ENCODE measurements at places on chromosomes 12 and 14. TPM values are rescaled to one million over a fixed set of nuclear protein-coding genes. Genes with fewer than 3 reads are reported as not detected.

Gene GPRC5A
- 25.7 TPM for total RNA-seq

DNA sequence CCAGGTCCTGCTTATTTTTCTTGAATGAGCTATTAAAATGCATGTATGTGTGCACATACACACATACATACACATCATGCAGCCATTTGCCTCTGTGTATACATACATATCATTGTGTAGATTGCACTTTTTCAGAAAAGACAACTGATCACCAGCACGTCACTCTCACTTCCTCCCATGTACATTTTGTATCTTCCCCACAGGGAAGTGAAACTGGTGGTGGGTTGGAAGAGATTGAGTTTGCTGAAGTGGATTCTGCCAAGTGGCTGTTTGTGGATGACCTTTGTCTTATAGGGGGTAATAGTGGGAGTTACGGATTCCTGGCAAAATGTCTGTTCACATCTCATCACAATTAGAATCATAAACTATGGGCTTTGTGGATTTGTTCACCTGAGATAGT lies 448.6 kb downstream of the RAD51B start:
- no peak overlapping the region for H3K4me3 ChIP-seq
- H3K36me3 ChIP-seq: no peaks in the 10 kb centered on the region
- peaks cover 18% of the 10 kb centered on the region for H3K4me1 ChIP-seq
- no peak for DNase-seq

GRCh38 chr14:63214417-63215196 lies 10.4 kb downstream of the RHOJ start:
- peaks cover 45% of the 10 kb centered on the region for H3K36me3 ChIP-seq
- no peaks in the 10 kb centered on the region for H3K27me3 ChIP-seq
- peaks cover 2% of the 10 kb centered on the region for H3K4me1 ChIP-seq
- DNase-seq: no peak
- no peak overlapping the region for H3K27ac ChIP-seq
- H3K4me3 ChIP-seq: no peak overlapping the region

- H3K4me1 ChIP-seq: peaks cover 93% of the 10 kb centered on the region
- peak overlapping the region; percentile 89 for H3K27ac ChIP-seq
- no peak overlapping the region for H3K4me3 ChIP-seq
- H3K27me3 ChIP-seq: no peaks in the 10 kb centered on the region
- DNase-seq: no peak
- H3K36me3 ChIP-seq: no peaks in the 10 kb centered on the region
Measured at GRCh38 chr14:75881994-75882393, 99.8 kb downstream of the TGFB3 start.

- no peaks in the 10 kb centered on the region for H3K27me3 ChIP-seq
- no peak for DNase-seq
- H3K36me3 ChIP-seq: no peaks in the 10 kb centered on the region
Measured at GRCh38 chr14:48726080-48726642, 860.0 kb downstream of the RPS29 start.

Gene SERPINA9
- not detected for total RNA-seq

DNA sequence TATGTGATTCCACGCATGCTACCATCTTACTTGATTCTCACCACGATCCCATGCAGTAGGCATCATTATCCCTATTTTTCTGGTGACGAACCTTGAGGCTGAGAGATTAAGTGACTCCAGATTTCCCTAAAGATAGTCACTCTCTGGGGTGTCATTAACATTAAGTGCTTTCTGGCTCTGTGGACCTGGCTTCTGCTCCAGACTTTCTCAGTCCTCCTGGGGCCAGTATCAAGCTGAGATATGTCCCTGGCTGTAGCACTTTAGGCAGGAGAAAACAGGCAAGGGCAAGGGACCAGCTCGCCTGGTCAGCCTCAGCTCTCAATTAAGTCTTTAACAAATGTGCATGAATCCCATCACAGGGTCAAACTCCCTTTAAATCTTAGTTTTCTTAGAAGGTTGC lies 38.3 kb upstream of the PRB2 start:
- no peak overlapping the region for H3K27ac ChIP-seq
- H3K4me3 ChIP-seq: no peak overlapping the region
- no peaks in the 10 kb centered on the region for H3K36me3 ChIP-seq
- DNase-seq: no peak
- H3K27me3 ChIP-seq: peaks cover 3% of the 10 kb centered on the region

GRCh38 chr12:101915841-101916240 lies 38.5 kb downstream of the DRAM1 start:
- peaks cover 5% of the 10 kb centered on the region for H3K4me1 ChIP-seq
- no peak for DNase-seq
- no peak overlapping the region for H3K4me3 ChIP-seq
- no peak overlapping the region for H3K27ac ChIP-seq

DNA sequence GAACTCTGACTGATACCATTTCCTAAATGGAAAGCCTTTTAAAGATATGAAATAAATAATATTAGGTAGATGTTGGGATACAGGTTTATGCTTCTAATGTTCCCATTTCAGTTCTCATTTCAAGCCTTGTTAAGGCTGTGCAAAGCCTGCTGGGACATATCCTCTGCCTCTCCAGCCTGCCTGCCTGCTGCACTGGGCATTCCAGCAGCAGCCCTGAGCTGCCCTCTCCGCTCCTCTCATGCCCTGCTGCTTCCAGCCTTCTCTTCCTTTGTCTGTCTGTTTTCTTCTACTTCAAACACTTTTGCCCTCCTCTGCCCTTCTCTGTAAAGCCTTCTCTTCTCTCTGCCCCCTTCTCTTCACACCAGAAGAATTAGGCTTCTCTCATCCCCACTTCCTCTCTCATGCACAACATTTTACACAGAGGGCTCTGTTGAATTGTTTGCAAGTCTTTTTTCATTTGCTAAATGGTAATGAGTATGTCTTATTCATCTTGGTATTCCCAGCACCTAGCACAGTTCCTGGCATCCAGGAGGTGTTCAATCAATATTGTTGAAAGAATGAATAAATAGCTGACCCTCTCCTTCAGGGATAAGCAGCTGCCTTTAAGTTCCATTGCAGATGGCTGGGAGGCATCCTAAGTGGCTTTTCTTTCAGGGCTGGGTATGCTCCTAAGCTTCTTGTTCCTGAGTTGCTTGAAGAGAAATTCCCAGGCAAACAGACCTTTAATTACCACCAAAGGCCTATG lies 292.3 kb downstream of the TMEM117 start:
- no peaks in the 10 kb centered on the region for H3K4me1 ChIP-seq
- DNase-seq: no peak
- H3K4me3 ChIP-seq: no peak overlapping the region
- H3K36me3 ChIP-seq: no peaks in the 10 kb centered on the region
- no peak overlapping the region for H3K27ac ChIP-seq

DNA sequence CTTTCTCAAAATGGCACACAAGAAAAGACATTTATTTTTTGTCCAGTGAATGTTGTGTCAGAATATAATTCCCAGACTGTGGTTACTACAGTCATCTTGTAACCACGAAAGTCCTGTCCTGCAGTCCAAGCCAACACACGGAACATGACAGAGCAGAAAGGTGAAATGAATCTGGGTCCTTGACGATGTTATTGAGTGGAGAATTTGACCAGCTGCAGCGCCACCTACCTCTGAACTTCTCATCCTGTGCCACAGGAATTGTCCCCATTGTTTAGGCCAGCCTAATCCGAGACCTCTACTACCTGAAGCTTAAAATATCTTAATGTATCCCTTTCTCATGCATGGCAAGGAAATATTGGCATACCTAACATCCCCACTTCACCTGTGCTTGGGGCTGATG lies 64.1 kb upstream of the OTX2 start:
- no peaks in the 10 kb centered on the region for H3K4me1 ChIP-seq
- DNase-seq: no peak
- H3K4me3 ChIP-seq: no peak overlapping the region

DNA sequence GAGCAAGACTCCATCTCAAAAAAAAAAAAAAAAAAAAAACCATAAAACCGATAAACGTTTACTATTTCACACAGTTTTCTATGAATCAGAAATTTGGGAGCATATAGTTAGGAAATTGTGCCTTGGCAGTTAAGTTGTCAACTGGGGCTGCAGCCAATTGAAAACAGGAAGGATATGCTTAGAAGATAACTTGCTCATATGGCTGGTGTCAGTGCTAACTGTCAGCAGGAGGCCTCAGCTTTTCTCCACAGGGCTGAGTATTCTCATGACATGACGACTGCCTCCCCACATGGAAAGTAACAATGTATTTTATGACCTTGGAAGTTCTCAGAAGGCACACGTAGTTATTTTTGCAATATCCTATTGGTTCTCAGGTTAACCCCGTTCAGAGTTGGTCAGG lies 29.6 kb upstream of the OR5AU1 start:
- peaks cover 8% of the 10 kb centered on the region for H3K4me1 ChIP-seq
- H3K27me3 ChIP-seq: peaks cover 20% of the 10 kb centered on the region
- H3K4me3 ChIP-seq: no peak overlapping the region
- DNase-seq: no peak
- peaks cover 3% of the 10 kb centered on the region for H3K36me3 ChIP-seq

Gene NGB
- not detected for total RNA-seq

DNA sequence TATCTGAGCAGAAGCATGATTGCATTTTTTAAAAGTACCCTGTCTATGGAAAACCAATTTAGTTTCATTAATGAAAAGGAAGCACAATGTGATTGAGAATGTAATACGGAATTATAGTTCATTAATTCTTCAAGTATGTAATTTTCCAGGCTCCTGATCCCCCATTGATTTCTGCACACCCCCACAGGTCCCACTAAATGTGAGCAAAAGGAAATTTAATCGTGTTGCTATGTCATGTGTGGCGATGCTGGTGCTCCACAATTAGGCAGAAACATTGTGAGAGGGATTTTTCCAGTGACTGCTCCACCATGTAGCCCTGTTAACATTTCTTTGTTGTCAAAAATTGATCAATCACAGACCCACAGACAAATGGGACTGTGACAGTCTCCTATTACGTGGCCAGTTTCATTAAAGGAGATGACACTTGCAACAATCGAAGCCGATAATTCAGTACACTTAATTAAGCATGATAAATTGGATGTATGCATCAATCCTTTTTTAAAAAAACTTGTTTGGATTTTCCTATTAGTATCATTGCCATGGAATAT lies 306.0 kb downstream of the NELL2 start:
- DNase-seq: no peak
- H3K4me3 ChIP-seq: no peak overlapping the region
- no peaks in the 10 kb centered on the region for H3K27me3 ChIP-seq
- H3K4me1 ChIP-seq: no peaks in the 10 kb centered on the region

- no peak for DNase-seq
- H3K4me1 ChIP-seq: peaks cover 72% of the 10 kb centered on the region
- peak overlapping the region; percentile 24 for H3K4me3 ChIP-seq
- H3K36me3 ChIP-seq: peaks cover 9% of the 10 kb centered on the region
- peak overlapping the region; percentile 89 for H3K27ac ChIP-seq
Measured at GRCh38 chr14:58864751-58865513, 227.2 kb downstream of the DACT1 start.

Gene SALL2
- 22.7 TPM for total RNA-seq

DNA sequence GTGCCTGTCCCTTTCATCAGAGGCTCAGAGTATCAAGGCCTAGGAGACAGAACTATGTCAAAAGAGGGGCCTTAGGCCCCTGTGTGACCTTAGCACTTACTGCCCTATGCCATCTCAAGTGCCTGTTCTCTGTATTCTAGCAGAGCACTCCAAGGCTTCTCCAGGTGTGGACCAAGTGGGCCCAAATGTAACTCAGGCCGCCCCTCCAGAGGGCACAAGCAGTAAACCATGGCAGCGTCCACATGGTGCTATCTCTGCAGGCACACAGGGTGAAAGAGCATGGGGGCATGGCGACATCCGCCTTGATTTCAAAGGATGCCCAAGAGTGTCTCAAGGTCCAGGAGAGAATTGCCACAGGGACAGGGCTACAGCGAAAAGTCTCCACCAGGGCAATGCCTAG lies 628.7 kb downstream of the RPS29 start:
- no peak for DNase-seq
- no peaks in the 10 kb centered on the region for H3K4me1 ChIP-seq
- H3K36me3 ChIP-seq: no peaks in the 10 kb centered on the region
- no peak overlapping the region for H3K4me3 ChIP-seq

DNA sequence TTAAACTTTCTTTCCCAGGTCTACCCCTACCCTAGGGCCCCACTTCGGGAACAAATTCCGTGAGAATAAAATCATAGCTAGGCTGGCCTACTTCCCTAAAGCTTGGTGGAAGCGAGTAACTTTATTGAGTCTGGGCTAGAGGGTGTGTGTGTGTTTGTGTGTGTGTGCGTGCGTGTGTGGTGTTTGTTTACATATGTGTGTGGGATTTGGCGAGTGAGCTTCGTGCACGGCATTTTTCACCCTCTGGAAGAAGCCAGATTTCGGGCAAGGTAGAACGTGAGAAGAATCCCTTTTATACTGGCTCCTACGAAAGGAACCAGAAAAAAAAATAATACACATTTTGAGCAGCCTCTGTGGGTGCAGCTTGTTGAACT lies 7.5 kb upstream of the LHX5 start:
- no peak for DNase-seq
- no peak overlapping the region for H3K27ac ChIP-seq
- H3K36me3 ChIP-seq: no peaks in the 10 kb centered on the region
- no peak overlapping the region for H3K4me3 ChIP-seq

DNA sequence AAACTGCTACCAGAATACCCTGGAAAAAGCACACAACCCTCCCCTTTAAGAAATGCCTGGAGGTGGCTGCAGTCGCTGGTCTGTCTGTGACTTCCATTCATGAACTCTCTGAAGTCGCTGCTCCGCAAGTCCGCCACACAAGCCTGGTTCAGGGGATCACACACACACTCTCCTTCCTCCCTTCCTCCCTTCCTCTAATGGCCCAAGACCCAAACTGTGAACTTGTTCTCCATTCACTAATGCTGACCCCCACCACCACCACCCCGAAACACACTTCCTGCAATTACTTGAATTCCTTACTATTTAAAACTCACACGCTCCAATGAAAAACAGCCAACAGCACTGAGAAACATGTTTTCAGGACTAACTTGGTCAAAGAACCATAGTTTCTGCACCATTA lies 1.0 kb upstream of the LMO3 start:
- peaks cover 69% of the 10 kb centered on the region for H3K27me3 ChIP-seq
- H3K4me3 ChIP-seq: peak overlapping the region; percentile 80
- H3K4me1 ChIP-seq: peaks cover 17% of the 10 kb centered on the region
- DNase-seq: no peak
